Fibroblast of pulmonary artery (primary cell): ENCODE measurements at places on chromosomes 3 and 15.

GRCh38 chr3:2823031-2823430 lies 287.1 kb downstream of the IL5RA start:
- DNase-seq, result peak; percentile 3

DNA sequence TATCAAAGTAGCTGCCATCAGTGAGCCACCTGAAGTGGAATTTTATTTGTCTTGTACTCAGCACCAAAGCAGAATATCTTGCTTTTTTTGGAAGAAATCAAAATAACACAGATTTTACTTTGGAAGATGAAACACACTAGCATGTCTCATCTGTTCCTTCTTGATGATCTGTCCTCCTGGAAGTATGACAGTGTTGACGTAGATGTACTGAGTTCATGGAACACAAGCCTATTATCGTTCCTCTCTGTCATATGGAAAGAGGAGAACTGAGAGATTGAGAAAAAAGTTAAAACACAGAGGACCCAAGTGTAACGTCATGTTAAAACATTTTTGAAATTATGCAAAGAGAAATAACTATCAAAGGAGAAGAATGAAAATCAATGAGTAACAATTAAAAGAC lies 340.2 kb downstream of the ROBO2 start:
- no peak for DNase-seq

GRCh38 chr3:190375246-190375645 lies 12.7 kb upstream of the CLDN16 start:
- DNase-seq, result no peak

DNA sequence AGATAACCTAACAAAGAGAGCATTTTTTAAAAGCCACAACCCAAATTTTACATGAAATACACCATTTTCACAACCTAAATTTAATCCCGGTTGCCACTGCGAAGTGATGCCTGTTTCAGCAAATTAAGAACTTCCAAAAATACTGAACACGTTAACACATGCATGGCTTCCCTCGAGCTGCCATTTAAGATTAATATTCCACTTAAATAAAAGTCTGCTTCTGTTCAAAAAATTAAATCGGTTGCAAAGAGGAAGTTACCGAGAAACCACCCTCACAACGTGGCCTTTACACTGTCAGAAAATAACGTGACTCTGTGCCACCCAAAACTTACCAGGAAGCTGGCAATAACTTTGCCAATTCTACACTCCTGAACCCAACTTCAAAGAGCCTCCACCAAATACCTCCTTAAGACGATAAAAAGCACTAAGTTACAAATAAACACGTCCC lies 1.2 kb downstream of the TBL1XR1 start:
- DNase-seq, result no peak

DNA sequence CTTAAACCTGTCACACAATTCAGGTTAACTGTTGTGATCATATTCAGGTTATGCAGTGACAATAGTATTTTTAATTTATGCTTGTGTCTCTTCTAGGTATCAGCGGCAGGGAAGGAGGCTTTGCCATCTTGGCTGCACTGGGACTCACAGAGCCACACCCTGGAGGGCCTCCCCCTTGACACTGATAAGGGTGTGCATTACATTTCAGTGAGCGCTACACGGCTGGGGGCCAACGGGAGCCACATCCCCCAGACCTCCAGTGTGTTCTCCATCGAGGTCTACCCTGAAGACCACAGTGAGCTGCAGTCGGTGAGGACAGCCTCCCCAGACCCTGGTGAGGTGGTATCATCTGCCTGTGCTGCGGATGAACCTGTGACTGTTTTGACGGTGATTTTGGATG lies 23.6 kb upstream of the BSN start:
- no peak for DNase-seq

DNA sequence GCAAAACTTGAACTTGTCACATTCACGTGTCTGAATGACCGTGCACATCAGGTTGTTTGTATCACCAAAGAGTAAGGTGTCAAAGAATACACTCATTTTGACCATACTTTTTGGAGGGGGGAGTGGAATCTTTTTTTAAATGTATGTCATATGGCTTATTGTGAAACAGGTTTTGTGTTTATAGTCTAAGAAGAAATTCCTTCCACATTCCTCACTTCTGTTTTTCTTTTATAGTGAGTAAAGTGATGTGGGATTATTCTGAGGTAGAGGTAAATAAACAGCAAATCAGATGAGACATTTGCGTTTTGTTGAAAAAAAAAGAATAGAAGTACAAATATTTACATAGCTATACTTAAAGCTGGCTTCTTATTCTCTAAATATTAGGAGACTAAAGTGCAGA lies 33.0 kb downstream of the SRP14 start:
- peak; percentile 14 for DNase-seq

DNA sequence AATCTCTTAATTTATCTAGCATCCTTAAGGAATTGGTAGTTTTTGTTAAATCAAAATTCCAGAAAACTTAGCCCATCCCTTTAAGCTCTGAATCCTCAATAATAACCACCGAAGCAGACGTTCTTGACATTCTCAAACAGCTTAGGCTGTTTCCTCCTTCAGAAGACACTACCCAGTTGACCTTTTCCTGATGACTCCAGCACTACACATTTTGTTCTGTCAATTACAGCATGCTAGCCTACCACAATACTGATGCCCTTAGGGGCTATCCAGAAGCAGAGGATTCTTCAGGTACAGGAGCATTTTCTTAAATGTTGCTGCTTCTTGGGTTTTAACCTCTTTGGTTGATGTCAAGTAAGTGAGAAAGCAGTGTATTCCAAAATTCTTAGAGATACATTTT lies 33.4 kb downstream of the ETV5 start:
- no peak for DNase-seq

- DNase-seq, result peak; percentile 44
Observed at GRCh38 chr3:155744626-155745324, at the start of gene PLCH1. Gene PLCH1 (minus strand): TSS chr3:155745071. CDS start chr3:155704224, 40,847 bp downstream.

DNA sequence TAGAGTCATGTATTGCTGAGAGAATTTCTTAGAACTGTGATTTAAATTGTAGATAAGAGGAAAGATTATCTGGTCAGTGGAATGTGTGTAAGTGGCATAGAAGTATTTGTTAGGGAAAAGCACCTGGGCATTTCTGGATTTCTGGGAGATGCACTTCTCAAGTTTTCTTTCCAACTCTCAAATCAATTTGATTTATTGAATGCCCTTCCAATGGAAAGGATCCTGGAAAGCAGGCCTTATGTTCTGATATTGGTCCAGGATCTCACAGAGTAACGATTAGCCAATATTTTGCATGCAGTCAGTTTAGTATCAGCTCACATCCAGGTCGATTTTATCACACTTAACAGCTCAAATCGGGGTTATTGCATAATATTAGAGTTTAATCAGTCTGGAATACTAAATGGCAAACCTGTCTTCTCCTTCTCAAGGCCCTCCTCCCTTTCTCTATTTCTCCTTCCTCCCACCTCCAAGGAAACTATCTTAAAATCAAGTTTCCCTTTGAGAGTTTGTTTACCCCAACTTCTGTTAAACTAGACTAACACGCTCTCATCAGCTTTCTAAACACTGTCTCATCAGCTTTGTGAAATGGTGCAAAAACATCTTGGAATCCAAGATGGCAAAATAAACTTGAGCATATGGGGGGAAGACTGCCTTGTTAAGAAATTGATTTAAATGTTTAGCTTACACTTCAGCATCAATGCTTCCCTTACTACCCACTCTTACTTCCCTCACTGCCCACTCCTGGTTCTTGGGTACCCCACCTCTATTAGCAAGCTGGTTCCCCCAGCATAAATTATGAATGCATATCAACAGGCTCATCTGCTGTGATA lies 9.5 kb downstream of the SOX2 start:
- no peak for DNase-seq

- DNase-seq, result peak; percentile 44
Observed at GRCh38 chr15:71559098-71559497, 251.3 kb upstream of the NR2E3 start.

DNA sequence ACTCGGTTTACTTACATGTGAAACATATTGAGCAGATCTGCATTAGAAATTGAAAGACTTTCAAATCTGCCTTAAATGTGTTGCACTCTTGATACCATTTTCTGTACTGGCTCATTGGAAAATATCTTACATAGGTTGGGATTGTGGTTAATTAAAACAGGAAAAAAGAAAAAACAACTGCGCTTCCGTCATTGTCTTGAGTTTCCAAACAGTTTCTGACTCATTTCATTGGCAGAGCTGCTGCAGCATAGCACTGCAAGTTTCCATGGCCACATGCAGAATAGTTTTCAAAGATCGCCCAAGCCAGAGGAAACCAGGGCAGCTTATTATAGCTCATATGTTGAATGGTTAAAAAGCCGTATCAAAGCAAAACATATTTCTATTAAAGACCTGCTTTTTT lies 446.6 kb upstream of the BCHE start:
- DNase-seq, result peak; percentile 87

DNA sequence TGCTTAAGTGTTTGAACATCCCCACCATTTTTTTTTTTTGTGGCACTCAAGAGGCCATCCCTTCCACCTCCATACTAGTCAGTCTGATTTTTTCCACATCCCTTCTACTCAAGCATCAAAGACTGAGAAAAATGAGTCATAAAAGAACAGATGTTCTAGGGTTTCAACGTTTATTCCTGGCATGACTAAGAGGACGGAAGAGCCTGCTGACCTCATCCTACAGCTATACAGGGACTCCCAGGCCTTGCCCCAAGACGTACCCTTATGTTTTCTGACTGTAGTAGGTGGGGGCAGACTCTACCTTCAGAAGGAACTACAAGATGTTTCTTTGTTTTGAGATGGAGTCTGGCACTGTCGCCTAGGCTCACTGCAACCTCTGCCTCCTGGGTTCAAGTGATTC lies 3.3 kb upstream of the ITPKA start:
- peak; percentile 96 for DNase-seq

- no peak for DNase-seq
Observed at GRCh38 chr3:173702561-173702960, 305.0 kb downstream of the NLGN1 start.

DNA sequence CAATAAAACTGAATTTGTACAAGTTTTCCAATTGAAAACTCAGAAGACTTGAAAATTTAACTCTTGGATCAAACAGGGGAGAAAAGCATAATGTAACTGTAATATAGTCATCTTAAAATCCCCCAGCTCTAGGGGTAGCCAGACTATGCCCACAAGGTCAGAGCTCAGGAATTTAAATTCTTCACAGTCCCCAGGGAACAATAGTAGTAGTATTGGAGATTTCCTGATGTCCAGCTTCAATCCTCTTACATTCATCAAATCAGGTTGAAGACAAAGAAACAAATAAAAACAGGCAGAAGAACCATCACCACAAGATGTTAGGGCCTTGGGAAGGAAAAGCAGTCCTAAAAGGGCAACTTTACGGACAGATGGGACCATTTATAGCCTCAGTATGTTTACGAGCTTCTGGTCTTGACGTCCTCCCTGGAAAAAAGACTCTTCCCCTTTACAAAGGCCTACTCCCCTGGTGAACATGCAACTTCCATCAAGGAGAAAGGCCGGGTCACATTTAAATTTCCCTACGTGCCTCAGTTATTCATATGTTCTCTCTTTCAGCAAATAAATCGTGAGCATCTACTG lies 96.8 kb downstream of the PLCH1 start:
- DNase-seq, result no peak

GRCh38 chr3:115843206-115843605 lies 219.9 kb downstream of the GAP43 start:
- DNase-seq, result no peak

- DNase-seq, result peak; percentile 16
Observed at GRCh38 chr15:79169526-79170133, 79.0 kb upstream of the RASGRF1 start.

- DNase-seq, result peak; percentile 86
Observed at GRCh38 chr15:90249203-90249863, at the start of gene TTLL13. Gene TTLL13 (plus strand): TSS chr15:90249556. CDS start chr15:90250631, 1,075 bp downstream.

GRCh38 chr3:16546186-16547010 lies 32.9 kb upstream of the RFTN1 start:
- DNase-seq, result no peak
